ENCODE measurements at places on chromosomes 12 and 14.

DNA sequence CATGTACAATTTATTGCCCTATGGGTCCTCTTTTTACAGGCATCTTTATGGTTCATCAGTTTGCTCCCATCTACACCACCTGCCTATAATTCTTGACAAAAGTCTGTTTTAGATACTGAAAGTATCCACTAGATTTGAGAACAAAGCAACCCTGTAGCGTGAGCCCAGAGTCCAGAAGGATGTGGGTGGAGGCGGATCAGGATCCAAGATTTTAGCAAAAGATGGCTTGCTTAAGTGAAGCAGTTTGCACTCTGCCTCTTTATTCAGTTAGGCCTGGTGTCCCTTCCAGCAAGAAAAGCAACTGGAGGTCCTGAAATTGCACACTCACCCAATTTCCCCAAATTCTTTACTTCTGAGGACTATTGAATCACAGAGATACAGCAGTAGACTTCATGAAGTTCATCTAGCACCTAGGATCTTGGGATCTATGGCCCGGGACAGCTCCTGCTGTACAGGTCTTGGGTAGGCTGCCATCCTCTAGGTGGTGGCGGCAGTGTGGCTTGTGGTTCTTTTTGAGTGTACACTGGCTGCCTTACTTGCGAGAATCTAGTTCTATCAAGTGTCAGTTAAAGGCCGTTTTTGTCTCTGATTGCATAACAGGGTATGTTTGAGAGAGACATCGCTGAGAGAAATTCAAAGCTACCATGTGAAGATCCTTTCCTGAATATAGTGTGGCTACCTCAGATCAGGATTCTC, 873.2 kb downstream of the NRXN3 start:
- no peak for DNase-seq

GRCh38 chr14:93023802-93024434, 91.8 kb downstream of the ITPK1 start:
- DNase-seq = no peak

DNA sequence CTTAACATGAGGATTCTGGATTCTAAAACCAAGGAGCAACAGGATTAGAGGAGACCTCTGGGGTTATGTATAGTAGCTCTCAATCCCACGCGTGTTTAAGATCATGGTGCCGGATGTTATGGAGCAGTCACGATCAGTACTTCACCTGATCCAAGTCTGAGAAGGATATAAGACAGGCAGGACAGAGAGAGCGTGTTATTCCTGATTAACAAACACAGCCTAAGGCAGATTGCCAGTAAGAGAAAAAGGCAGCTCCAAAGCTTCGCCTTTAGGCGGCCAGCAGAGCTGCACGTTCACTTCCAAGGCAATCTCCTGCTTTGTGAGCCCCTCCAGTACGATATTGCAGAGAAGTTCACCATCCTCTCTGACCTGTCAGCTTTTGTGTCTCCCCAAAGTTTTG, 5.5 kb downstream of the SETD3 start:
- DNase-seq = no peak

DNA sequence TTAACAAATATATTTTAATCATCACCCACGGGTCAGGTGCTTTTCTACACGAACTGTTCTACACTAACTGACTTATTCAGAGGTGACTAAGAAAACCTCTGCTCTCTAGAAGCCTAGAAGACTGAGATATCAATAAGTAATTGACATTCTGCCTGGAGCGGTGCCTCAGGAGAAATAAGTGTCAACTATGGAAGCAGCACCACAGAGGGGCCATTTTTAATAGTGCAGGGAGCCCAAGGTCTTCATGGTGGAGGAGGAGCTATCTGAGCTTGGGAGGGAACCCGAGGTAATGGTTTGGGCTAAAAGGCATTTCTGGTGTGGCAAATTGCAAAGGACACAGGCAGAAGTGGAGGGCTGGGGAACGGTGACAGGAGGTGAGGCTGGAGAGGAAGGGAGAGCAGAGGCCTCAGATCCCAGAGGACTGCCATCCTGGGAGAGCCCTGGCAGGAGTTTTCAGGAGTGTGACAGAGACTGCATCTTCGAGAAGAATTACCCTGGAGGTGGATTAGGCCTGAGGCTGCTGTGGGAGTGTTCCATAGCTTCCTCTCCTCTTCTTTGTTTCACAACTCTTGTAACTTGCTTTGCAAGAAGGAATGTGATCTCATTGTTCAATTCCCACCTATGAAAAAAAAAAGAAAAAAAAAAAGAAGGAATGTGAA, 123.1 kb downstream of the NPAS3 start:
- no peak for DNase-seq

DNA sequence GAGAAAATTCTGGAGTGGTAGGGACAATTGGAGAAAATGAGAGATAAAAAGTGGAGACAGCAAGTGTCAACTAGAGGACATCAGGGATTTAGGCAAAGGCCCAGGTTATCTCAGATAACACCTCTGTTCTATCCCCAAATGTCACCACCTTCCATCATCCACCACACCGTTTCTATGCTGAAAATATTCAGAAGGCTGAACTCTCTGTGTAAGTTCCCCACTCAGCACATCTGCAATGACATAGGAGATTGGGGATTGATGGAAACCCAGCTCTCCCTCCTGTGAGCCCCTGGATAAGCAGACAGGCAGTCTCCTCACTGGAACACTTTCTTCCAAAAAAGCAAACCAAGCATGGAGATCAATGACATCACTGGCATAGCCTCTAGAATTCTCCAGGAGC, 5.6 kb upstream of the OR10P1 start:
- DNase-seq = no peak

- DNase-seq = no peak
Observed at GRCh38 chr12:47222520-47223030, 142.8 kb upstream of the AMIGO2 start.

DNA sequence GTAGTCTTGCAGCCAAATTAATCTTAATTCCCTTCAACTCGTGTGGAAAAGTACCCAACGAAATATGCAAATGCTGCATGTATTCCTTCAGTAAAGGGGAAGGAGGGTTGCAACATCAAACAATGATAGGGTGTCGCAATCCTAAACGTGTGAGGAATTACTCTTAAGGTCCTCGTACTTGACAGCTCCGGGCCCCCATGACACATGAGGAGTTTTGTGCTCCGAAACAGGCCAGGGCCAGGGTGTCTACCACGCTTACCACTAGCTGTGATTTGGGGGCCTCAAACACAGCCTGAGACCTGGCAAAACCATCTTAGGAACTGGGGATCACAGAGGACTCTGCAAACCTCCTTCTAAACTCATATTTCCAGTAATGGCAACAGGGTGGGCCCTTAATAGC, 20.4 kb downstream of the FOS start:
- no peak for DNase-seq

DNA sequence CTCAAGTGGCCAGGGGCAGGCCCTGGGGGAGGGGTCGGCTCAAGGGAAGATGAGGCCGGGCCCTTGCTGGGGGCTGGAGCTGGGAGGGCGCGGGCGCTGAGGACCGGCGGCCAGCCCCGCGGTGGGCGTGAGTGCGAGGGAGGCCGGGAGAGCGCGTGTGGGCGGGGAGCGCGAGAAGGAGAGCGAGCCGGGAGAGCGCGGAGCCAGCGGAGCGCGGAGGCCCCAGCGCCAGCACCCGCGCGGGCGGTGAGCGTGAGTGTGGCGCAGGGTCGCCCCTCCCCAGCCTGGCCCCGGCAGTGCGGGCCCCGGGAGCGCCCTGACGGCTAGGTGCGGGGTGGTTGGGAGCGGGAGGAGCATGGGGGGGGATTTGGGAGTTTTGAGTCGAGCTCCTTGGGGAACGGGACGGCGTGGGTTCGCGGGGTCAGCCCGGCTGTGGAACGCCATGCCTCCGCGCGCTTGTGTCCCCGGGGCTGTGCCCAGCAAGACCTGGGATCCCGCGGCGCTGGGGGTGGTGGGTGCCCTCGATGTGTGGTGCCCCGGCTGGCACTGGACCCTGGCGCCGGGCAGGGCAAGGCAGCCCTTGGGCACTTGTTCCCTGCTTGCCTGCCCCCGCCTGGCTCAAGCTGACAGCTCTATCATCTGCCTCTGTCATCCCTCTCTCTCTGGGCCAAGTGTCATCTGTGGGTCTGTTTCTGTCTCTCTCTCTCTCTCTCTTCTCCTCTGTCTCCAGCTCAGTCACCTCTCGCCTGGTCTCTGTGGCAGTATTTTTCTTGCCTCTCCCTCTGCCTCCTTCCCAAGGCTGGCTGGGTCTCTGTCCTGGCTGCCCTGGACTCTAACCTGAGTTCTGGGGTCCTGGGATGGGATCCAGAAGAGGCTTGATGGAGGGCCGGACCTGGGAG, at the start of gene LBHD2:
TSS of gene LBHD2 (plus strand) at position 190 of the 899 bp plus-strand sequence. CDS start 1,803 bp downstream, outside the sequence.
- DNase-seq = no peak

GRCh38 chr14:46571970-46572369, 79.6 kb downstream of the RPL10L start:
- no peak for DNase-seq

- no peak for DNase-seq
Observed at GRCh38 chr14:85308531-85309300, 221.2 kb upstream of the FLRT2 start.

GRCh38 chr12:98691351-98691750, 46.3 kb downstream of the APAF1 start:
- no peak for DNase-seq

DNA sequence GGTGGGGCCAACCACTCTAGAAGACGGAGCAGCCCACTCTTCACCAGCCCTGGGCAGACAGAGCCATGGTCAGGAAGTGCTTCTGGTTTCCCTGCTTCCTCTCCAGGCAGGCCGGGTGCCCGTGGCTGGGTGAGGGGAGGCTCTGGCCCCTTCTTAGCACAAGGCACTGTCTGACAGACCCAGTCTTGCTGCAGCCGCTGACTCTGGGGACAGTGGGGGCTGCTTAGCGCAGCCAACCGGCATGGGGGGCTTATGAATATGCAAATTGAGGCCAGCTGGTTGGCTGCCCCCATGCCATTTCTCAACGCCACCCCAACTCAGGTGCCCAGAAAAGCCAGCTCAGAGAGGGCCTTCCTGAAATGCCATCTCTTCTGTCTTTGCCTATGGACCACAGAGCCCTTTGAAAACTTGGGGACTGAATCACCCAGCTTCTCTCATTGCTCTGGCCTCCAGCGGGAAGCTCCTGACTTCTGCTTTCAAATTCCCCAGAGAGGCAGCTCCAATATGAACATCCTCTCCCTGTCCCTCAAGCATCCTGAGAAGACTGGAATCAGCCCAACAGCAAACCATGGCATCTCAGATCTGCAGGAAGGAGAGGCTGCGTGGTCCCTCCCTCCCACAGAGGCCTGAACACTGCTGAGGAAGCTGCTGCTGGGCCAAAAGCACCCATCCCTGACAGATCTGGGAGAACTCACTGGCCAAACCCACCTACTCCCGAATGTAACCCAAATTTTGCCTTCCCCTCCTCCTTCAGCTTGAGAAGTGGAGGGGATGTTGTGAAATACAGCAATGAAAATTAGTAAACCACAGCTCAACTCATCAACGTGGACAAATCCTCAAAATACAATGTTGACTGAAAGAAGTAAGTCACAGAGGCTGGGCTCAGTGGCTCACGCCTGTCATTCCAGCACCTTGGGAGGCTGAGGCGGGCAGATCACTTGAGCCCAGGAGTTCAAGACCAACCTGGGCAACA, at the start of gene PROX2:
TSS of gene PROX2 (minus strand) at position 205 of the 973 bp plus-strand sequence. CDS start 12,311 bp downstream, outside the sequence.
- DNase-seq = no peak

GRCh38 chr12:88579161-88579517, 1.1 kb downstream of the KITLG start:
- peak; percentile 47 for DNase-seq

- peak; percentile 51 for DNase-seq
Observed at GRCh38 chr12:6603095-6603567, 4.0 kb downstream of the CHD4 start.

- peak; percentile 8 for DNase-seq
Observed at GRCh38 chr12:96766232-96766631, 140.8 kb upstream of the NEDD1 start.

- peak; percentile 65 for DNase-seq
Observed at GRCh38 chr14:54175298-54175942, 218.8 kb upstream of the BMP4 start.

GRCh38 chr14:50109342-50109741, 7.0 kb downstream of the VCPKMT start:
- no peak for DNase-seq

DNA sequence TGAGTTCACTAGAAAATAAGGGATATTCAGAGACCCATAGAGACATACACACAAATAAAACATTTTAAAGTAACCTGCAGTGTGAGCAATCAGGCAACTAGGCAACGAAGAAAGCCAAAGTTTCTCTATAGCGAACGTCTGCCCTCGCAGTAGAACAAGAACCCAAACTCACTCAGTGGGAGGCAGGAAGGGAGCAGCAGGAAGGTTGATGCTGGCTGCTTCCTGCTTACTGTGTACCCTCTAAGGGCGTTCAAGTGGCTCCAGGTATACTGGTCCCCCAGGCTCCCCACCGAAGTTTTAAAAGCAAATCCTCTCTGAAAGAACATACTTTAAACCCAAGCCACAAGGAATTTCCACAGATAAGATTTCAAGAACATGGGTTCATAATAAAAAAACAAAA, 249.3 kb downstream of the FOXN3 start:
- no peak for DNase-seq

DNA sequence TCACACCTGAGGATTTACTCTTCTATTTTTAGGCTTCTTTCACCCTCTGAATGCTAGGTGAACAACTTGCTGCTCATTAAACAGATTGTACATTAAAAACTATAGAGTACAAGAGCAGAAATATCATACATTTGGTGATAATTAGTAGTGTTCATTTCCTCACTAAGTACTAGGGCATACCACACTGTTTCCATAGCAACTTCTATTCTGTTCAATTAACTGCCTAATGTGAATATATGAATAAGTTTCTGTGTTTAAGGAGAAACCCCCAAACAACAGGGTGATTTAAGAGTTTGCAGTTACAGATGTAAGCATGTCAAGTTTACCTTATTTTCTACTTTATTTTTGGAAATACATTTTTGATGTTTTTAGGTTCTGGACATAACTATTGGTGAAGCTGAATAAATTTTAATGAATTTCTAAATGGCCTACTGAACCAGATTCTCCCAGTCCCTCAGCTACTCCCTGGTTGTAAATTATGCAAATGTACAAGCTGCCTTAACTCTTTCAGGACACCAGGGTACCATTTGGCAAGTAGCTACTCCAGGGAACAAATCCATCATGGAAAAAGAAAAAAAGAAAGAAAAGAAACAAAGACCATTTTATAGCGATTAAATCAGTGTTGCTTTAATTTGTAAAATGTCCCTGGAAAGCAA, 199.8 kb upstream of the NAV3 start:
- no peak for DNase-seq

- peak; percentile 56 for DNase-seq
Observed at GRCh38 chr12:16165506-16165905, 112.0 kb downstream of the SLC15A5 start.
